NCI-H1436 (cell line): ENCODE measurements at places on chromosomes 2 and 18.

DNA sequence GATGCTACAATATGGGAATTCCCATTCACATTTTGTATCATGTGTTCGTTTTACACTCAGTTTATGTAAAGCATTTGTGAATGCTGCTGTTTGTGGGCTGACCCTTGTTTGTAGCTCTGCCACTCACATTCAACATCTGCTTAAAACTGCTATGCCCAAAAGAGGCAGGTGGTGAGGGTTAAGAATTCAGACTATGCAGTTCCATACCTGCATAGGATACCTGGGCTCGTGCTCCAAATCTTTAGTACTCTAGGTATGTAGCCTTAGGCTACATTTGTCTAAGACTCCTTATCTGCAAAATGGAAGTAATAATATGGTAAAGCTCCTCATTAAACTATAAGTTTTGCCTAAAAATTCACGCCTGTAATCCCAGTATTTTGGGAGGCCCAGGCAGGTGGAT is 199.5 kb downstream of the GPD2 start:
- DNase-seq = no peak

- DNase-seq = no peak
Measured at GRCh38 chr2:199105826-199106225, 351.9 kb downstream of the SATB2 start.

DNA sequence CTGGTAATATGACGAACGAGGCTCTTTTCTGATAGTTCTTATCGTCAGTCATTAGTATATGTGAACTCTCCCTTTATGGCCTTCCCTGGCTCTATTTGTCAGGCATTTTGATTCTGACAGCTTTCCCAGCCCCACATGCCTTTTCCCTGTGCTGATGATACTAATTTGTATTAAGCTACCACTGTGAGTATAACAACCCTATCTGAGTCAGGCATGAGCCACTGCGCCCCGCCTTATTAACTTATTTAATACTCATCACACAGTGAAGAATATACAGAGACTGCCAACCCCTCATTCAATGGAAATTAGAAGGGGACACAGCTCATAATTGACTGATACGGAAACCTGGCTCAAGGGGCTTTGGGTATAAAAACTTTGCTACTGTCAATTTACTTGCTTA is 140.0 kb downstream of the NETO1 start:
- no peak for DNase-seq

- no peak for DNase-seq
Measured at GRCh38 chr2:130916438-130916705, 79.7 kb downstream of the ARHGEF4 start.

GRCh38 chr2:177679611-177680605 is 287.3 kb downstream of the AGPS start:
- DNase-seq = no peak

DNA sequence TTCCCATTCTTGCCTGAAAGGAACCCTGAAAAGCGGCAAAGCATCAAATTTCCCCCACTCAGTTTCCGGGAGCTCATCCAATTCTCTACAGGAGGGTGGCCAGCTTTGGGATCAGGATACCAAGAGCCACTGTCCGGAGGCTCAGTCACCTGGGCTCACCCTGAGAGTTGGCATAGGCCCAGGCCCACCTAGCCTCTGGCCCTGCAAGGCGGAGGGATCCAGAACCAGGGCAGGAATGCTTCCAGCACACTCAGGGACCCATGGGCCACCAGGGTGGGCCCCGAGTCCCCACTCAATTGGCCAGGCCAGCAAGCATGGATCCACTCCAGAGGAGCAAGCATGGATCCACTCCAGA is 432.9 kb upstream of the MYT1L start:
- DNase-seq = no peak
